ENCODE measurements at places on chromosomes 13 and 19.

DNA sequence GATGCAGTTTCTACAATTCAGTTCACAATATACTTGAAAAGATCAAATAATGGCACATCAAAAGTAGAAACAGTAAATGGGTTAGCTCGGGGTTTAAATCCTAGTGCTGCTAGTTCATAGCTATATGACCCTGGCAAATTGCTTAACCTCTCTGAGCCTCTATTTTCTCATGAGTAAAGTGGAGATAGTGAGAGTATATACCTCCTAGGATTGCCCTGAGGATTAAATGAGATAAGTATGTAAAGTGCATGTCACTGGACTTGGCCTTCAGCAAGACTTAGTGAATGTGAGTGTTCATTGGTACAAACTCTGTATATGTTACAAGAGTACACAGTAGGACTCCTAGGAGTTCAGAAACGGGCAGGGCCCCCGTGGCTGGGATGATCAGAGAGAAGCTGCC lies 248.3 kb downstream of the DLEU7 start:
- no peak for DNase-seq

GRCh38 chr13:111177081-111177711 lies 62.1 kb downstream of the ARHGEF7 start:
- DNase-seq, result peak; percentile 90

DNA sequence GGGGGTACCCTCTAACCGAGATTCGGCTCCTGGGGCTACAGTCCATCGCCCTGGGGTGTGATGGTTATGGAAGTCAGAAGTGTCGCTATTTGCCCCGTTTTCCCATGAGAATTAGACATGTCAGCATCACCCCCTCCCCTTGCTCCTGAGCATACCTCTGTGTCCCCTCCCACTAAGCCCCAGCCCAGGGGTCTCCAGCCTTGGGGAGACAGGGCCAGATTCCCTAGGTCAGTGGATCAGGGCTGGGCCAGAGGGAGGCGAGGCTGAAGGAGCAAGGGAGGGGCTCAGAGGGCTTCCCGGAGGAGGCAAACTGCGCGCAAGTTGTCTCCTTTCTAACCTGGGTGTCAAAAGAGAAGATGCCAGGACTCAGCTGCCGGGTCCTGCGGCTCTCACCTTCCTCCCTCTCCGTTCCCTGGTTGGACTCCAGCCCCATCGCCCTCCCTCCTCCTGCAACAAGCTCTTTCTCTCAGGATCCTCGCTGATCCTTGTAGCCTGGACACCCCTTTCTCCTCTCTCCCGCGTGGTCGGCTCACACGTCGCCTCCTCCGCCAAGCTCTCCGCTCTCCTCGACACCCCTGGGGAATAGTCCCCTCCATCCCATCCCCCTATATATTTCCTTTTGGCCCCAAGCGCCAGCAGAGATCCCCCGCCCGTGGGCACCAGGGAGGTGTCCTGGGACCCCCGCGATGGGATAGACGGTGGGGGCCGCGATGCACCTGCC lies 459 bp upstream of the TMEM59L start:
- DNase-seq, result no peak

- DNase-seq, result no peak
Measured at GRCh38 chr19:50659318-50660087, 10.3 kb downstream of the C19orf81 start.

DNA sequence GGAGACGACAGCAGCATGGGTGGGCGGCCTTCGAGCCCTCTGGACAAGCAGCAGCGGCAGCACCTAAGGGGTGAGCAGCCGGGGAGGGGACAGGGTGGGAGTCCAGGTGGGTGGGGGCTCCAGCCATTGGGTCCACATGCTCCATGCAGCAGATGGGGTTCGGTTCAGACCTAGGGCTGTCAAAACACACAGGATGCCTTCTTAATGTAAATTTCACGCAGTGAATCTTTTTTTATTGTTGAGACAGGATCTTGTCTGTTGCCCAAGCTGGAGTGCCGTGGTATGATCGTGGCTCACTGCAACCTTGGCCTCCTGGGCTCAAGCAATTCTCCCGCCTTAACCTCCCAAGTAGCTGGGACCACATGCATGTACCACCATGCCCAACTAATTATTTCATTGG lies 15.9 kb downstream of the PGLS start:
- no peak for DNase-seq

- no peak for DNase-seq
Measured at GRCh38 chr13:79401259-79402070, 4.6 kb downstream of the RBM26 start.

- DNase-seq, result no peak
Measured at GRCh38 chr19:1261538-1261797, 7.7 kb upstream of the CIRBP start.

- peak; percentile 23 for DNase-seq
Measured at GRCh38 chr13:58566176-58566575, 934.6 kb downstream of the PCDH17 start.

DNA sequence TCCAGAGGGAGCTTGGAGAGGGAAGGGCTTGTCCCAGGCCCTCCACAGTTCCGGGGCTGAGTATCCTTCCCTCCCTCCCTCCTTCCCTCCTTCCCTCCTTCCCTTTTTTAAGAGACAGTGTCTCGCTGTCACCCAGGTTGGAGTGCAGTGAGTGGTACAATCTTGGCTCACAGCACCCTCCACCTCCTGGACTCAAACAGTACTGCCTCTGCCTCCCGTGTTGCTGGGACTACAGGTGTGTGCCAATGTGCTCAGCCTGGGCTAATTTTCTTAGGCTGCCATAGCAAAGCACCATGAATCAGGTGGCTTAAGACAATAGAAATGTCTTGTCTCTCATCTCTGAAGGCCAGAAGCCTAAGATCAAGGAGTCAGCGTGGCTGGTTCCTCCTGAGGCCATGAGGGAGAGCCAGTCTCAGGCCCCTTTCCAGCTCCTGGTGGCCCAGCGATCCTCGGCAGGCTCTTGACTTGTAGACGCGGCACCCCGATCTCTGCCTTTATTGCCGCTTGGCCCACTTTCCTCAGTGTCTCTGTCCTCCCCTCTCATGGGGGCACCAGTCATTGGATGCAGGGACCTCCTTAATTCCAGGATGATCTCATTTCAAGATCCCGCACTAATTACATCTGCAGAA lies 47.5 kb downstream of the CRTC1 start:
- DNase-seq, result no peak

- DNase-seq, result peak; percentile 4
Measured at GRCh38 chr13:62250501-62251201, 835.0 kb upstream of the PCDH20 start.

DNA sequence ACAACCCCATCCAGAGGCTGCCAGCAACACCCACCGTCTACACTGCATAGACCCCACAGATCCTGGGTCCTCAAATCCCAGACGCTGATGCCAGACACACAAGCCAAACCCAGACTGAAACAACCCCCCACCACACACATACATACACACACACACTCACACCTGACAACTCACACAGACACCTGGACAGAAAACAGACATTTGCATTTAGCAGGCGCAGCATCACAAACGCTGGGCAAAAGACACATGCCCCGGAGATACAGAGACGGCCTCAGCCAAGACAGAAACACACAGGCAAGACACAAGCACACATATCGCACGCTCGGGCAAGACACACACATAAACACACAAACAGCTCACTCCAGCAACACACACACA lies 1.3 kb downstream of the BBC3 start:
- DNase-seq, result peak; percentile 28

GRCh38 chr13:95793781-95794180 lies 116.8 kb downstream of the DNAJC3 start:
- DNase-seq, result no peak

GRCh38 chr13:97627566-97627965 lies 193.6 kb downstream of the RAP2A start:
- peak; percentile 93 for DNase-seq

DNA sequence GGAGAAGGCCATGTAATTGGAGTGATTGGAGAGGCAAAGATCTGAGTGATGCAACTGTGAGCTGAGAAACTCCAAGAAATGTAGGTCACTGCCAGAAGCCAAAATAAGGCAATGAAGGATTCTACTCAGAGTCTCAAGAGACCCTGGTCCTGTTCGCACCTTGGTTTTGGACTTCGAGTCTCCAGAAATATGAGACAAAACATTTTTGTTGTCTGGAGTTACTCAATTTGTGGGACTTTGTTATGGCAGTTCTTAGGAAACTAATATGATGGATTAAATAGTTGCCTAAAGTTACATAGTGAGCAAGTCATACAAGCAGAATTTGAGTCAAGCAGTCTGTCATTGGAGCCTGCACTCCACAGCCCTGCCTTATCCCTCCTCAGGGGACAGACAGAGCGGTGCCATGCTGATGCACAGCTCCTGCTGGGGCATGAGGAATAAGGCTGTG lies 104.2 kb downstream of the ITGBL1 start:
- peak; percentile 21 for DNase-seq

DNA sequence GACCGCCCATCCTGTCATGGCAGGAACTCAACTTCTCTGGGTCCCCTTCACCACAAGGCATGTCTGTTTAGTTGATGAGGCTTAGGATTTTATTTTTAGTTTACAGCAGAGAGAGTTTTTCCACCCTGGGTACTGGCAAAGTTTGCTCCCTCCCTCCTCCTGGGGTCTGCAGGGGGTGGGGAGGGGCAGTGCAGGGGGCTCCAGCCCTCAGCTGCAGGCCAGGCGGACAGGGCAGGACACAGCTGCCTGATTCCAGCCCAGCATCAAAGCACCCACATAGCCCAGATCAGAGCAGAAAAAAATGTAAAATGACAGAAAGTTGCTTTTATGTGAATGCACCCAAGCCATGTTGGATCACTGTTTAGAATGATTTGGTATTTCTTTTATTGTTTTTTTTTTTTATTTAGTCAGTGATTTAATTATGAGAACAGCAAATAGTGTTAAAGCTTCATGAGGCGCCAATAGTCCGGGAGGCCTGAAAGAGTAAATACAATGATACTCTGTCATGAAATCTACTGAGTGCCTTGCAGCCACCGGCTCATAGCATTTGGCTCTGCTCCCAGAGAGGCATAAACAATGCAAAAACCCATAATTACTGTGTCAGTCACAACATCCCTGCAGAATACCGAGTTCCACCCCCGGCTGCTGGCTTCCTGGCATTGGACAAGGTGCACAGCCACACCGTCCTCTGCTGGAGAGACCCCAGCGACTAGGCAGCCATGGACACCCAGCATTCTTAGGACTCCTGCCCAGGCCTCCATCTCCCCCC lies 923.5 kb downstream of the UQCRFS1 start:
- DNase-seq, result peak; percentile 44

- DNase-seq, result no peak
Measured at GRCh38 chr19:29381353-29382203, 144.2 kb upstream of the VSTM2B start.

GRCh38 chr13:26563713-26564112 lies 6.2 kb downstream of the WASF3 start:
- DNase-seq, result peak; percentile 18

Data from fibroblast of pulmonary artery (primary cell).